Prostate gland (tissue), 2 donors: ENCODE measurements at places on chromosomes 2 and 18.

DNA sequence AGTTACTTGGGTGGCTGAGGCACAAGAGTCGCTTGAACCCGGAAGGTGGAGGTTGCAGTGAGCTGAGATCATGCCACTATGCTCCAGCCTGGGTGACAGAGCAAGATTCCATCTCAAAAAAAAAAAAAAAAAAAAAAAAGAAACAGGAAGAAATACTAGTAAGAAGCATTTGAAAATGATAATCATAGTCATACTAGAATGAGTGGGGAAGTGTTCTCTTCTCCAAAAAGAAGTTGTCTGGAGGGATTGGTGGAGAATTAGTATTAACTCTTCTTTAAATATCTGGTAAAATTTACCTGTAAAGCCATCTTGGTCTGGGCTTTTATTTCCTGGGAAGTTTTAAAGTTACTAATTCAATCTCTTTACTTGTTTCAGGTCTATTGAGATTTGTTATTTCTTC, 131.8 kb downstream of the FAM210A start:
- DNase-seq: no peak

- DNase-seq: no peak
Measured at GRCh38 chr2:218981881-218982585, 3.0 kb downstream of the FEV start.

GRCh38 chr2:204715361-204715760, 170.1 kb downstream of the PARD3B start:
- no peak for DNase-seq

DNA sequence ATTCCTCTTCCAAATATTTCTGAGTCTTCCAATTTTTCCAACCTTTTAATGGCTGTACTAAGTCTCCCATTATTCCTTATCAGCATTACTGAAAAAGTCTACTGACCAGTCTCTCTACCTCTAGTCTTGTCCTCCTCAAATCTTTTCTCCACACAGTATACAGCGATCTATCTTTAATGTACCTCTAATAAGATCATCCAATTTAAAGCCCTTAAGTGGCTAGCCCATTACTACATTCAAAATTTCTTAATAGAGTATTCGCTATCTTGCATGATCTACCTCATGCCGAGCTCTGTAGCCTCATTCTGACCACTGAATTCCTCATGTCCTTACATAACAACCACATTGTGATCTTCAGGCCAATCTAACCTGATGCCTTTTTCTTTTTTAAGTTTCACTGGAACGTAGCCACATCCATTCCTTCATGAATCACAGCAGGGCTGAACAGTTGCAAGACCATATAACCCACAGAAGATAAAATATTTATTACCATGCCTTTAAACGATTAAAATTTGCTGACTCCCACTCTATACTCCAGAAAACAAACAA, 57.9 kb downstream of the SLC66A3 start:
- no peak for DNase-seq

DNA sequence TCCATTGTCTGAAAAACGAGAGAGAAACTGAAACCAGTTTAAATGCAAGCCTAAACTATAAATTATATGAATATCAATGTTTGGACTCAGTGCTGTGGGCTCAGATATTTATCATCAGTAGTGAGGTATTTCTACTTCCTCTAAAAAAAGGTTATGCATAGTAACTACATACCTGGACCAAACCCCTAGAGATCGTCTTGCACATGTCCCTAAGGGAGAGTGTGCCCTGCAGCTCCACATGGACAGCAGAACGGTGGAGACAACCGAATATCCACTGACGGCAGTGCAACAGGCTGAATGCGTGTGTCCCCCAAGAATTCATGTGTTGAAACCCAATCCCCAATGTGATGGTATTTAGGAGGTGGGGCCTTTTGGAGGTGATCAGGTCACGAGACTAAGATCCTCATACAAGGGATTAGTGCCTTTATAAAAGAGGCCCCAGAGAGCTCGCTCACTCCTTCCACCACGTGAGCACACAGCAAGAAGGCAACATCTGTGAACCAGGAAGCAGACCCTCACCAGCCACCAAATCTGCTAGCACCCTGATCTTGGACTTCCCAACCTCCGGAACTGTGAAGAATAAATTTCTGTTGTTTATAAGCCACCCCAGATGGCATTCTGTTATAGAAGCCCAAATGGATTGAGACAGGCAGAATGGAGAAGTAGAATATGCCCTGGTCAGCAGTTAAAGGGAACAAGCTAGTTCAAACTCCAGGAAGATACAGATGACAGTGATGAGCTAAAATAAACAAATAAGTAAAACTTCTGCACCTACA, 208.4 kb downstream of the ANAPC1 start:
- DNase-seq: no peak

DNA sequence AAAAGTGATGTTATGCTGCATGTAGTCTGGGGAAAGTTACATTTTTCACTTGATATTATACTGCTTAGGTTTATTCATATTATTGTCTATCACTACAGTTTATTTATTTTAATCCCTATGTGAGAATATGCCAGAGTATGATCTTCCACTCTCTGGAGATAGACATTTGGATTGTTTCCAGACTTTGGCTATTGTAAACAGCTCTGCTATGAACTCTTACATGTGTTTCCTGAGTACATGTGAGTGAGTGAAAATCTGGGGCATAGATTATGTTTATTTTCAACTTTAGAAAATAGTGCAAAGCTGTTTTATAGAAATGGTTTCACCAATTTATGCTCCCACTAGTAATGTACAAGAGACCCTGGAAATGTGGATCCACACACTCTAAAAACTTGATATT, 49.0 kb upstream of the EPAS1 start:
- DNase-seq: no peak

DNA sequence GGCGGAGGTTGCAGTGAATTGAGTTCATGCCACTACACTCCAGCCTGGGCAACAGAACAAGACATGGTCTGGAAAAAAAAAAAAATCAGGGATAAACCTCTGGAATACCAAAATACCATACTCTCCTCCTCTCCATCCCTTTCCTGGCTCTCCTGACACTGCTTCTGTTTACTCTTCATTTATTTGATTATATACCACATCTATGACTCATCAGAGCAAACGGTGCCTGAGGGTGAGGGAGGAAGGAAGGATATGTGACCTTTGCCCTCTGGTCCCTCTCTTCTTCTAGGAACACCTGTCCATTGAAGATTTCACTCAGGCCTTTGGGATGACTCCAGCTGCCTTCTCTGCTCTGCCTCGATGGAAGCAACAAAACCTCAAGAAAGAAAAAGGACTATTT, 30.0 kb downstream of the VIL1 start:
- DNase-seq: no peak

DNA sequence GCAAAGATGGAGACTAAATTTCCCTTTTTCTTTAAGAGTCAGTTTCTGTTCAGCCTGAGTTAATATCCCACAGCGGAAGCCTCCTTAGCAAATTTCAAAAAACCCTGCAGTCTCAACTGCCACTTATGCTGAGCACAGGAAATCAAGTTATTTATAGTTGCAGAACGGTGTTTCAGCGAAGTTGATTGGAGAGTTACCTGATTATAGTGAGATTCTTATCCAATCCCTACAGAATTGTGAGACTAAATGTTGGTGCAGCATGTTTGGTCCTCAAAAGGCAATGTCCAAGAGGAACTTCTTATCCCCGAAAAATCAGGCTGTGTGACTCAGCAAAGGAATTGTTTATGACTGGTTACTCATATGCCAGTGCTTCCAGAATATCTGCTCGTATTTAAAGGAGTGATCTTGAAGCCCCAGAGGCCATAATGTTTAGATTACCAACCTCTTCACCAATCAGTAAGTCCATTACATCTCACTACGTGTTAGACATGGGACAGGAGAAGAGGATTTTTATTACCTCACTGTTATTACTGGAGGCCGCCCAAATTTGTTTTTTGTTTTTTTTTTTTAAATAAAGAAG, 67.9 kb downstream of the LRRFIP1 start:
- DNase-seq: no peak

- no peak for DNase-seq
Measured at GRCh38 chr18:9455718-9456511, 19.4 kb upstream of the RALBP1 start.

DNA sequence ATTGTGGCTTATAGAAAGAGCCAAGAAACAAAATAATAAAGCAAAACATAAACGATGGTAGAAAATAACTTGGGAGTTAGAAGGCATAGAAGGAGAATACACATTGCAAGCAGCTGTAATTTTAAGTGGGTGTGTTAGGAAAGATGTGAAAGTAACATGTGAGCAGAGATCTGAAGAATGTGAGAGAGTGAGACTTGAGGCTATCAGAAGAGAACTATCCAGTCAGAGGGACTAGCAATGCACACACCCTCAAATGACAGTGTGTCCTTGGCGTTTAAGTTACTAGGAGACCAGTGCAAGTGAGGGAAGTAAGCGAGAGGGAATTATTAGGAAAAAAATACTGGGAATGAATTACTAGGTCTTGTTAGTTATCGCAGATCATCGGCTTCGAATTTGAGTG, 304.9 kb downstream of the DSEL start:
- no peak for DNase-seq

DNA sequence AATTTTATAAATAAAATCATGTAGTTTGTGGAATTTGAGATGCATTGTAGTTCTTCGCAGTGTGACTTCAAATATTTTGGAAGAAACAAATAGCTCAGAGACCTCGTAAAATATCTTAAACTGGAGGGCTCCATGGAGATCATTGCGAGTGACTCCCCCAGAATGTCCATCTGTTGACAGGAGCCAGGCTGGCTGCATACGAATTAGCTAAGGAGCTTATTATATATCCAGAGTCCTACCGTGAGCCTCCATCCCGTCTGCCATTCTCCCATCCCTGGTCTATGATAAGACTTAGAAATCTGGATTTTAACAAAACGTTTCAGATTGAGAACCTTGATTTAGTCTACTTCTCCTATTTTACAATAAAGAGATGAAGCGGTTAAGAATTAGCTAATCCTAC, 80.2 kb downstream of the MSH2 start:
- DNase-seq: no peak

DNA sequence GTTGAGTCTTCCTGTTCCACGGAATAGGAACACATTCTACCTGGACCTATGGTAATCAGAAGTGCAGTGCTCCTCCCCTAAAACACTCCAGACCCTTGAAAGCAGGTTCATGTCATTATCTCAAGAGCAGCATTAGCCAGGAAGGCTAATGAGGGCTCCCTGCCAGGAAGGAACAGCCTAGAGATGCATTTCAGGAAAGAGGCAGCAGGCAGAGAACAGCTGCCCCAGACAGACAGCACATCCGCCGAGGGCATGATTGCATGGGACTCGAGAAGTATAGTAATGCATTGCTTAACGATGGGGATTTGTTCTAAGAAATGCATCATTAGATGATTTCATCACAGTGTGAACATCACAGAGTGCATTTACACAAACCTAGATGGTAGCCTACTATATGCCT, 171.5 kb downstream of the ALK start:
- no peak for DNase-seq

- DNase-seq: no peak
Measured at GRCh38 chr2:206979365-206979764, 40.0 kb downstream of the CPO start.

- DNase-seq: no peak
Measured at GRCh38 chr2:163541495-163541894, 194.3 kb downstream of the FIGN start.

- no peak for DNase-seq
Measured at GRCh38 chr2:221346411-221346810, 225.7 kb downstream of the EPHA4 start.

- DNase-seq: no peak
Measured at GRCh38 chr2:28616396-28616999, 120.6 kb downstream of the PLB1 start.

DNA sequence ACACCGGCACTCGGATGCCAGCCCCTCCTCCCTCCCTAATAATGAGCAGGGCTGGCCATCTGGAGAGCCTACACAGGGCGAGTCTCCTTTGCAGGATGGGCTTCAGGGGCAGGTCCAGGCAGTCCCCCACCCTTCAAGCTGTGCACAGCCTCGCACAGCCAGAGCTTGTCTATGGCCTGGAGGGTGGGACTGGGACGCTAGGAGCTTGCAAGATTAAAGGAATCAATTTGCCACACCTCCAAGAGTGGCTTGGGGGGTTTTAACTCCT, 43.9 kb upstream of the OTOF start:
- no peak for DNase-seq

GRCh38 chr2:68363721-68364120, 1.4 kb upstream of the PLEK start:
- DNase-seq: no peak

DNA sequence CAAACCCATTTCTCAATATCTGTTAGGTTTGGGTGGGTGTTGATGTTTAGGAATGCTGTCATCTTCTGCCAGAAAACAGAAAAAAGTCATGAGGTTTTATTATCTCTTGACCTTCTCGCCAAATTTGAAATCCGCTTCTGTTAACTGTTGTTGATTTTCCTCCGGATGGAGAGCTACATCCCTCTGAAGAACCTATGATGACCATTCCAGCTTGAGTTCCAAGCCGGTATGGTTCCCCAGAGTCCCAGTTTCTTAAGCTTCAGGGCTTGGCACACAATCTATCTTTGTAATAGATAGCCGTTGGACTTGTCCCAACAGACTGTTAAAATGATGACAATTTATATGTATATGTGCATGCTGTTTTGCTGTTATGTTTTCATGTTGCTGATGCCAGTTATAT, 1201.0 kb downstream of the LRP1B start:
- no peak for DNase-seq

GRCh38 chr2:42516418-42516901, 22.7 kb upstream of the KCNG3 start:
- no peak for DNase-seq

DNA sequence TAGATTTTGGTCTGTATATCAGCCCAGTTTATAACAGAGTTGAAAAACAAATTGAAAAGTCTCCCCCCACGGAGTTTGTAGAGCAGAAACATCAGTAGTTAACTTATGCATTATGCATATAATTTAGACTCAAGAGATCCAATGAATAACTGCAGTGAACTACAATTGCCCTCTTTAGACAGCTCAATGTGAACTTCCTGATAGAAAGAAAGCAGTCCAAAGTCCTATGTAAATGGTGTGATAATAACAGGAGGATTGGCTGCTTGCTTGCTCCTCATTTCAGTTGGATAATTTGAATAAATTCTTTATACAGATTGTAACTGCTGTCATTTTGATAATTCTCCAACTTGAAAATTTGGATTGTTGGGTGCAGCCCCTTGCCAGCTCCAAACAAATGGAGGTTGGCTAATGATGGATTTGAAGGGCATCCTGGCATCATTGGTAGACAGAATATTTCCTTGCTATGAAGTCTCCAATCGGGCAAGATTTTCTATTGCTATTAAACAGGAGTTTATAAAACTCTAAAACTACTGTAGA, 297.1 kb downstream of the ASXL3 start:
- DNase-seq: no peak

DNA sequence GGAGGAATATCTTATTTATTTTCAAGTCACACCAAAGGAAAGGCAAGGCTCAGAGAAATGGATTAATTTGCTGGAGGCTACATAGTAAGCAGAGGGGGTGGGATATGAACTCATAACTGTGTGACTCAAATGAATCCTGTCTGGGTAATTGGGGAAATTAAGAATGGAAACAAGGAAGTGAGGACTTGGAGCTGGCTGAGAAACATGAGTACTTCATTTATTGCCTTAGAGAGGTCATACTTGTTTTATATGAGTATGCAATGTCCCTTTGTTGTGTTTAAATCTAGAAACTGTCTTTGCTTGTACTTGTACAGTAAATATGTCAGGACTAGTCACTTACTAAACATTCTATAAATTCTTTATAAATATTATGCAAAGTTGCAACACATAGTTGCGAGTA, 2166.7 kb upstream of the PIK3C3 start:
- no peak for DNase-seq

- no peak for DNase-seq
Measured at GRCh38 chr2:174263997-174264396, 15.7 kb upstream of the OLA1 start.

- no peak for DNase-seq
Measured at GRCh38 chr18:69580107-69580506, 179.4 kb downstream of the DOK6 start.
